ENCODE measurements at places on chromosomes 16 and 17. TPM values are rescaled to one million over a fixed set of nuclear protein-coding genes. Genes with fewer than 3 reads are reported as not detected.

Gene KCNH6
- total RNA-seq = not detected

DNA sequence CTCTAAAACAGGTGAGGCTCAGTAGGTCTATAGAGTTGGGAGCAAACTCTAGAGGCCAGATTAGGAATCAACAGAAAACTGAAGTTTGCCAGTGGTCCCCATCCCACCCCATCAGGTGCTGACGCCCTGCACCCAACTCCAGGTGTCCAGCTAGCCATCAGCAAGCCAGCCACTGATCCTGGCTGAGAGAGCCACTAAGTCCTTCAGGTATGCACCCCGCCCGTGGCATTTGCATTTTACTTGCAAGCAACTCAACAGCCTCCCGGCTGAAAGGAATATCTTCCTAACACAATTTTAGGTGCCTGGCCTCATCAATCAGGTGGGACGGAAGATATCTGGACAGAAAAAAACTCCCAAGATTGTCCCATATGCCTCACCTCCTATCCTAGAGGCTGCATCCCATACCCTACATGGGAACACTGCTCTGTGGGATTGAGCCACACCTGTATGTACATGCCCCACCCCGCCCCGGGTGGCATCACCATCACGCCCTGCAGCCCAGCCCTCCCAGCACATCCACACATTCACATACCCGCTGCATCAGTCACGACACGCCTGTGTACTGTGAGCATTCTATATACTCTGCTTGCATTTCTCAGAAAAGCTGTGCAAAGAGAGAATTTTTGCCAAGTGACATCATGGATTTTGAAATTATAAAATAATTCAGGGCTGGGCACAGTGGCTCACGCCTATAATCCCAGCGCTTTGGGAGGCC lies 8.3 kb downstream of the OTOP3 start:
- no peaks in the 10 kb centered on the region for H3K4me1 ChIP-seq
- no peak overlapping the region for H3K4me3 ChIP-seq
- H3K36me3 ChIP-seq = no peaks in the 10 kb centered on the region
- DNase-seq = no peak
- no peaks in the 10 kb centered on the region for H3K27me3 ChIP-seq

DNA sequence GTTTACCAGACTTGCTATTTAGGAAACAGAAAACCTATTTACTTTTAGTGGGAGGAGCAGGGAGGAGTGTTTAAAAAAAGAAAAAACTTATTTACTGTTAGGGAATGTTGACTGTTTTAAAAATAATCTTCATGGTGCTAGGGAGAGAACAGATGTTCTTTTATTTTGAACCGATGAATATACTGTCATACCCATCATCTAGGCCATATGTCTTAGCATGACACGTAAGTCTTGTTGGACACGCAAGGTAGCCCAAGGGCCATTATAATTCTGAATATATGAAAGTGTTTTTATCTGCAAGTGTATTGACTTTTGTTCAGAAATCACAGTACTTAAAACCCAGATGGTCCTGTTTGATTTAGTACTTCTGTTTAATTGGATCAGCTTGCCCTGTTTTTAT lies 11.6 kb downstream of the WIPF2 start:
- peaks cover 20% of the 10 kb centered on the region for H3K36me3 ChIP-seq
- no peaks in the 10 kb centered on the region for H3K27me3 ChIP-seq
- DNase-seq = no peak
- H3K4me1 ChIP-seq = peaks cover 25% of the 10 kb centered on the region
- no peak overlapping the region for H3K27ac ChIP-seq
- no peak overlapping the region for H3K4me3 ChIP-seq

- H3K27ac ChIP-seq = no peak within 1 kb of the TSS
- peaks cover 39% of the 10 kb centered on the region for H3K4me1 ChIP-seq
- no peaks in the 10 kb centered on the region for H3K36me3 ChIP-seq
- no peak for DNase-seq
- peak within 1 kb of the TSS; percentile 39 for H3K4me3 ChIP-seq
Observed at GRCh38 chr17:49969134-49969759, at the start of gene DLX4. DLX4 (plus strand) TSS chr17:49969190; CDS start chr17:49969469, 279 bp downstream.

DNA sequence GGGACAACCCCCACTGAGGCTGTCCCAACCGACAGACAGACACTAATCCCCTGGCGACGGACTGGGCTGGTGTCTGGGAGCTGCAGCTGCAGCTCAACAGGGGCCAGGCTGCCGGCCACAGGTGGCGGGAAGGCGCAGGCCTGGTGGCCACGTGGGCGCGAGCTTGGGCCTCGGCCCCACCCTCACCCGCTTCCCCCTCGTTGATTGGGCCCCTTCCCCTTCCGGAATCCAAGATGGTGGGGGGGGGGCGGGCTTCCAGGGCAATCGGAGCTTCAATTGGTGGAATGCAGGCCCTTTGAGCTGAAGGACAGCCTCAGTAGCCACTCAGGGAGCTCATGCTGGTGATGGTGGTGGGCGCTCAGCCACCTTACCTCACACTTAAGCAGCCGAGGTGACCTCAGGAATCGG lies 8.7 kb upstream of the TBX4 start:
- peaks cover 14% of the 10 kb centered on the region for H3K4me1 ChIP-seq
- no peaks in the 10 kb centered on the region for H3K27me3 ChIP-seq
- no peaks in the 10 kb centered on the region for H3K36me3 ChIP-seq

- no peaks in the 10 kb centered on the region for H3K27me3 ChIP-seq
- no peak overlapping the region for H3K4me3 ChIP-seq
- DNase-seq = no peak
- no peak overlapping the region for H3K27ac ChIP-seq
Observed at GRCh38 chr16:5064915-5065314, 841 bp downstream of the C16orf89 start.

DNA sequence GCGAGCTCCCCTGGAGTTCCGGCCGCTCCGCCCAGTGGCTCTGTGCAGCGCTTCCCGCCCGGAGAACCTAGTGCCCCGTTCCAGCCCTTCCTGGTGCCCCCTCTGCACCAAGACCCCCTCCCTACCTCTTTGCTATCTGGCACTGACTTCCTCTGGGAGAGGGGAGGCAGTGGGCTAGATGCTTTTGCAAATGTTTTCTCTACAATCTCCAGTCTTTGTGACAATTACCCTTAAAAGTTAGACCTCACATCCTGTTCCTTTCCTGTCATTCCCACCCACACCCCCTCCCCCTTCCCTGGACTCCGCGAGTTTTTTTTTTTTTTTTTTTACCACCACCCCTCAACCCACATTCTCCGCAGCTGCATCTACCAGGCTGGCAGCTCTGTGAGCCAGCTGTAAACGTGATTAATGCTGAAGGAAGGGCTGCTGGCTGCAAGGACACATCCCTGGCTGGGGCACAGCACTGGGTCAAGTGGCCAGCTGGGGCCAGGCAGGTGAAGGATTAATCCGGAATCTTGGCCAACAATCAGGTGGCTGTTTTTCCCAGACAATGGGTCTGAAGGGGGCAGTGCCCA lies 101.5 kb downstream of the MGAT5B start:
- H3K27me3 ChIP-seq = peaks cover 7% of the 10 kb centered on the region
- no peak overlapping the region for H3K27ac ChIP-seq
- no peaks in the 10 kb centered on the region for H3K36me3 ChIP-seq

DNA sequence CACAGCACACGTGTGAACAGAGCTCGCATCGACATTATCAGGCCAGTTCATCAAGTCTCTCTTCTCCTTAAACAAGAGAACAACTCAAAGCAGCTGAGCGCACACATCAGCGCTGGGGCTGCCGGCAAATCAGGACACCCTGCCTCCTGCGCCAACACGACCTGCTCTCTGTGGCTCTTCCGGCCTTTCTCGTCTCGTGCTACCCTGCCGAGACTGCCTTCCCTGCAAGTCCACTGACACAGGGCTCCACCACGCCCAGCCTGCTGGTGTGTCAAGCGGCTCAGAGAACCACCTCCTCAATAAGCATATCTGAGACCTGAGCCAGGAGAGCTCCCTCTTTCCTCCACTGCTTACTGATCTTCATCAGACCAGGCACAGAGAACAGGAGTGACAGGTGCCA lies 96.9 kb downstream of the ZNF778 start:
- H3K27ac ChIP-seq = no peak overlapping the region
- no peaks in the 10 kb centered on the region for H3K27me3 ChIP-seq
- peaks cover 8% of the 10 kb centered on the region for H3K36me3 ChIP-seq
- DNase-seq = no peak

DNA sequence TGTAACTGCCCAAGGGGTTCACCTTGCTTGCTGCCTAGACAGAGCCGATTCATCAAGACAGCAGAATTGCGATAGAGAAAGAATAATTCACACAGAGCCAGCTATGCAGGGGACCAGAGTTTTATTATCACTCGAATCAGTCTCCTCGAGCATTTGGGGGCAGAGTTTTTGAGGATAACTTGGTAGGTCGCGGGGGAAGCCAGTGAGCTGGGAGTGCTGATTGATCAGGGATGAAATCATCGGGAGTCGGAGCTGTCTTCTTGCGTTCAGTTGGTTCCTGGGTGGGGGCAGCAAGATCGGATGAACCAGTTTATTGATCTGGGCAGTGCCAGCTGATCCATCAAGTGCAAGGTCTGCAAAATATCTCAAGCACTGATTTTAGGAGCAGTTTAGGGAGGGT lies 9.1 kb downstream of the ITGAM start:
- H3K4me3 ChIP-seq = no peak overlapping the region
- peaks cover 9% of the 10 kb centered on the region for H3K4me1 ChIP-seq
- no peak overlapping the region for H3K27ac ChIP-seq
- no peaks in the 10 kb centered on the region for H3K27me3 ChIP-seq
- no peaks in the 10 kb centered on the region for H3K36me3 ChIP-seq
